ENCODE measurements at places on chromosomes 1 and 21.

GRCh38 chr21:27954543-27955165 lies 987.8 kb upstream of the ADAMTS5 start:
- no peak for DNase-seq

DNA sequence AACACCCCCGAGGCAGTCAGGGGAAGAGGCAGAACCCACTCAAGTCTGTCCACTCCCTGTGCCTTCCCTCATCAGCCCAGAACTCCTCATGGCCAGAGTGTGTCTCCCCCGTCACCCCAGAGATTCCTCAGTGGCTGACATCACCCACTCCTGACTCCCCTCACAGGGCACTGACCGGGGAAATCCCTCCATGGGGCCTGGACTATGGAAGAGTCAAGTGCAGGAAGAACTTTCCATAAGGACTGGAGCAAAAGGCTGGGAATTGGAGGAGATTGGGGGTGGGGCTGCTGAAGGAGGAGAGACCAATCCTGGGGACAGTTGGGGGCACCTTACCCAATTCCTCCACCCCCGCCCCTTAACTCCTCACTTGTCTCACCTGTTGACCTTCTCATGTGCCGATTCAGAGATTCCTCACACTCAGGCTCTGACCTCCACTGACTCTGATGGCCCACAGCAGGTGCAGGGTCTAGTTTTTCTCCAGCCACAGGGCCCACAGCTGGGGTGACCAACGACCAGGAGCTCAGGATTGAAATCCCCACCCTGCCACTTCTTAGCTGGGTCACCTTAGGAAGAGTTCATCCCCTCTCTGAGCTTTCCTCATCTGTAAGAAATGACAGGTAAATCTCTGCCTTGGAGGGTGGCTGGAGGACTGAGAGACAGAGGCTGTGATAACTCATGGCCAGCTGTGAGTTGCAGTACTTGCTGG lies 481 bp upstream of the EXTL1 start:
- DNase-seq, result peak; percentile 32

- DNase-seq, result peak; percentile 7
Observed at GRCh38 chr1:151756291-151756690, 7.0 kb downstream of the MRPL9 start.

- DNase-seq, result no peak
Observed at GRCh38 chr1:153968408-153968807, 706 bp downstream of the CREB3L4 start.

- peak; percentile 68 for DNase-seq
Observed at GRCh38 chr1:59006289-59006658, 222.4 kb upstream of the JUN start.

Measured in kidney glomerular epithelial cell (primary cell).